Chondrocyte (in vitro differentiated cells): ENCODE measurements at places on chromosomes 3 and 15. TPM values are rescaled to one million over a fixed set of nuclear protein-coding genes. Genes with fewer than 3 reads are reported as not detected.

- no peak for DNase-seq
These were observed 2.8 kb upstream of the OR5K1 start for GRCh38 chr3:98460220-98460619.

- DNase-seq: no peak
These were observed 10.8 kb upstream of the RASA2 start for GRCh38 chr3:141476033-141476432.

DNA sequence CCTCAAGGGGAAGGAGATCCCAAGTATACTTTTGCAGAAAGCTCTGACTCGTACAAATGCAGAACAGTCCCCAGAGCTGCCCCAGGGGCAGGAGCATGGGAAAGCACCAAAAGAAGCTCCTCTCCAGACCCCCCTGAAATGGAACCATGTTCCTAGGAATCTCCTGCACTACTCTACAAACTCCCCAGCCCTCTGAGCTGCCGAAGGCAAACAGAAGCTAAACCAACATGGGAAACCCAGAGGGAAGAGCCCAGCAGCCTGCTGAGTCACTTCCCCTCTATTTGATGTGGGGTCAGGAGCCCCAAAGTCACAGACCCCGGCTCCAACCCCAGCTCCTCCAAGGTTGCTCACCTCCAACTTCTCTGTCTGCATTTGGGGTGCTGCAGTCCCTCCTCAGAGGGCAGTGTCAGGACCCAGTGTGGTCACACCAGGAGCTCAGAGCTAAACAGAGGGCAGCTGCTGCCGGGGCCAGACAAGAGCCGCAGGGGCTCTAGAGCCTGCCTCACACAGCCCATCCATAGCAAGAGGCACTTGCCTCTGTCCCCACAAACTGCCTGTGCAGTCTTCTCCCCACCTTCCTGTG, 3.8 kb upstream of the PLXNA1 start:
- DNase-seq: no peak

ZPLD1 gene
- not detected in 3 replicates for total RNA-seq

DNA sequence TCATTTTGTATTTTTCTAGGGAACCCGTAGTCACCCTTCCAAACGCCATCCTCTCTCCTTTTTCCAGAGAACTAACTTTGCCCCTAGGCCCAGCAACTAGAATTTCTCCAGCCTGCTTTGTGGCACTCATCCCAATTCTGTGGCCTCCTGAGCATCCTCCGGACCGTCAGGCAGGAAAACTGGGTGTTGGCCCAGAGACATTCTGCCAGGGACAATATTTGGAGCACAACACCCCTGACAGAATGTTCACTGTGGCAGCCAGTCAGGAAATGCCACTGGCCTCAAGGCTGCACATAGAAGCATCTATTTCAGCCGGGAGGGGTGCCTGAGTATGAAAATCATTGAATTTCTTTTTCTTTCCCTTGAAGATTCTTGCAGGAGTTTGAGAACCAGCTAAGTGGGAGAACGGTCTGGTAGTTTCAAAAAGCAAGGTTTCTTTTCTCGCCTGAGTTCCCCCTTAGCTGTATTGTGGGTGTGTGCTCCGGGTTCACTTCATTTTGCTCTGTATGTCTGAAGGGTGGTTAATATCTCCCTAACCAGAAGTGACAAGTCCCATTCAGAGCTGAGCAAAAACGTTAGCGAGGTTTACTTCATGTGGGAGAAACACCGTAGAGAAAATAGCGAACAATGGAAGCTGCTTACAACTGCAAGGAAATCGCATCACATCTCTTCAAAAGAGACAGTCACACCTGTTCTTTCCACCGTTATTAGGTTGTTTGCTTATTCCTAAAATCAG, 108.1 kb upstream of the TPM1 start:
- DNase-seq: no peak

TMCC1 gene
- 34.3 to 41.9 TPM (median 37.1 TPM) in 3 replicates for total RNA-seq

GRCh38 chr15:65791335-65792137, 557 bp downstream of the DENND4A start:
- DNase-seq: no peak

- DNase-seq: no peak
These were observed 89.3 kb downstream of the FOXP1 start for GRCh38 chr3:71494212-71494611.

- DNase-seq: no peak
These were observed 9.8 kb downstream of the SRGAP3 start for GRCh38 chr3:9239680-9240079.

- no peak for DNase-seq
These were observed 598.2 kb downstream of the NAALADL2 start for GRCh38 chr3:175457301-175457700.

- DNase-seq: no peak
These were observed 135.7 kb upstream of the RAD18 start for GRCh38 chr3:9098716-9099675.

DNA sequence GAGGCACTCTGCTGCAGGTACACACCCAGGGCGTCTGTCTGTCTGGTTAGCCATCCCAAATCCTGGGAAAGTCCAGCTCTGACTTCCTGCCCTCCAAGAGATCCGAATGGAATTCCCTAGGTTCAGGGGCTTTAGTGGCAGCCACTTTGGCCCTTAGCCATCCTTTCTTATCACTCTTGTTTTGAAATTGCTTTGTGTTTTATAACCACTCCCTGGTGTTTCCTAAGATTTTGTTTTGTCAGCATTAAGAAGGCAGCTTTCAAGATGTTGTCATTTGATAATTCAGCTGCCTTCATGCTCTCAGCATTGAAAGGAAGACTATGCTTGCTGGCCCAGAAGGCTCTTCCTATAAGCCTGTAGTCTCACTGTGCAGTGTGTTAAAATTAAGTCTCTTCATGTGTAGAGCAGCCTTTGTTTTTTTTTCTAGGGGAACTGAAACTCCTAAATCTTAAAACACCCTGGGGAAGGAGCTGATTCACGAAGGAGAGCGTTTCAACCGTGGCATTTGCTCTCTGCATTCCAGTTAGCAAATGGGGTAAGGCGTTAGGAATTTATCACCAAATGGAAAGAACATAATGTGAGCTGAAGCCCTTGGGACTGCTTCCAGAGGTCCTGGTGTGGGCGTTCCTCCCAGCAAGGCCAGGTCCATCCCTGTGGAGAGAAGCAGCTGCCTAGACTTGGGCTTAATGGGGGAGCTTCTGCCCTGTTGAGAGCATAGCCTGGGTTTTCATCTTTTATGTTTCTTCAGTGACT, 14.2 kb upstream of the CLEC3B start:
- DNase-seq: no peak

GRCh38 chr15:47778263-47778770, 61.0 kb downstream of the SEMA6D start:
- DNase-seq: no peak

CYP1A2 gene
- total RNA-seq: not detected in 3 replicates

DNA sequence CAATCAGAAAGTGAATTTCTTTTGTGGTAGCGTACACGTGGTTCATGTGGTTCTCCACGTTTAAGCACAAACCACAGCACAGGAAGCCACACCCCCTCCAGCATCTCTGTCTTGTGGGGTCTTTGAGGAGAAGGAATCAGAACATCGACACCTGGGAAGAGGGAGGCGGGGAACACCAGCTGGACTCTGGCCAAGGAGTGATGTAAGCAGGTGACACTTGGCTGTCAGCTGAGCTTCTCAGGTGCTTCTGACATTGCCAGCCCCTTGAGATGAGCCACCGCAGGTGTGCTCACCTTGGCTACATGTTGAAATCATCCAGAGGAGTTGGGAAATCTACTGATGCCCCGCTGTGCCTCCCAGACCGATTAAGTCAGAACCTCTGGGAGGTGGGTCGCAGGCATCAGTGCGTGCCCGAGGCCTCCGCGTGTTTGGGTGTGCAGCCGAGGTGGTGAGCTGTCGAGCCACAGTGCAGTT, 85.0 kb downstream of the FAM81A start:
- DNase-seq: no peak

DNA sequence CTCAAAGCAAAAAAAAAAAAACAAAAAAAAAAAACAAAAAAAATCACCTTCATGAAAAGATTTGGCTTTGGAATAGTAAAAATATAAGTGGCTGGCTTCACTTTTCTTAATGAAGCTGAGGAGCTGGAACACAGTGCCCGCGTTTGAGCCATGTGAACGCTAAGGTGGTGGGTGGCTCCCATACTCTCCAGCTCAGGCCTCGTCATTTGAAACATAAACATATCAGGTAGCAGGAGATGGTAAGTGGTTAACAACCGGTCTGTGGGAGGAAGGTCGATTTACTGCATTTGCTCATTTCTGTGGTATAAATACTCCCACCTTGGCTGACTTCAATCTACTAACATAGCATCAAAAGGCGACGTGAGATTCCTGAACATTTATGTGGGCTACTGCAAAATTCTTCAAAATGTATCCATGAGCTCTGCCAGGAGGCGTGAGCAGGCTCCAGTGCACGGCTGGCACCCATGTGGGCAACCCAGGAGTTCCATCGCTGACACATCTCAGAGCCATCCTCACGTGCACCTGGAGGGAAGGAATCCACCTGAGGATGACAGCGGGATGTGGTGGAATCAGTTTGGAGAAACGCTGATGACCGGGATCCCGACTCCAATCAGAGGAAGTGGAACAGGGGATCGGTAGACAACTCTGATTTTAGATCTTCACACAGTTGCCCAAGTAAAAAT, 157.6 kb downstream of the ATP10A start:
- DNase-seq: peak; percentile 72

AHSG gene
- not detected in 3 replicates for total RNA-seq

DNA sequence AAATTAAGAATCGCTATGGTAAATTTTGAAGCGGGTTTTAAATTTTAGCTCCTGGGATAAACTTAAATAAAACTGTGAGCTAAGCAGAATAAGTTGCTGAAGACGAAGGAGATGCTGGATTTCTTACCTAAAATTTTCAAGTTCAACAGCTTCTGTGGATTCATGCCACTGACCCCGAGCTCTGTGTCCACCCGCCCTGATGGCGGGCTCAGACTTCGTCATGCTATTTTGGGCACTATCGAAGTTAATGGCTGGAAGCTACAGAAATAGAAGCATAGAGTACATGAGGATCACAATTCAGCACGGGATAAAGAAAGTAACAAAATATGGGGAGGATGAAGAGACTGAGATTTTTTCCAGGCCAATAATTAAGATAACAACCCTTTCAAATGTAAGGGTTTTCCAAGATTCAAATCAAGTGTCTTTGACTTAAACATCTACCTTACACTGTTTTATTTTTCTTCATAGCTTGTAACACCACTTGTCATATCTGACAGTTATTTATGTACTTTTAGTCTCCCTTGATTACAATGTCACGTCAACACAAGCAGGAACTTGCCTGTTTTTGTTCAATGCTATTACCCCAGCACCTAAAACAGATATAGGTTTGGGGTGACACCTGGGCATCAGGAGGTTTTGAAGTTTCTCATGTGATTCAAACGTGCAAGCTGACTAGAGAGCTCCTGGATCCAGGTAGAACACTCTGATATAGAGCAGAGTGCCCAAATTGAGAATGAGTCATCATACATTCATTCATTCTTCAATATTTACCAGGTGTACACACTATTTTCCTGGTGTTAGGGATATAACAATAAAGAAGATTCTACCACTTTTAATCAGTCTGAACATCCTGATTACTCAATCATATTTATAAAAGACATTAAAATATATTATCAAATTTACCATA, 23.0 kb downstream of the NEK10 start:
- no peak for DNase-seq

DNA sequence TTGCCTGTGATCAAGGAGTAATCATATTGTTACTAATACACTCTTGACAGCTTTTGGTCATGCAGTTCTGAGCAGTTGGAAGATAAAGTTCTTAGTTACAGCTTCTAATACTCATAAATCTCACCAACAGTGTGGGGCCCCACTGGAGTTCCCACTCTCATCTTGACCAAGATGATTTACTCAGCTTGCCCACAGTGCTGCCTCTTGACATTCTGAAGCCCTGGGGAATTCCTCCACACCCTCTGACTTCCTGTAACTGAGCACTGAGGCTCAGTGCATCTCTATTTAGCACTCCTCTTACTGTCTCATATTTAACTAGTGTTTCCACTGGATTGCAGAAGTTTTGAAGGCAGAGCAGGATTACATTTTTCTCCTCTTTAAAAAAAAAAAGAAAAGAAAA, 1.9 kb upstream of the ARL6IP5 start:
- DNase-seq: no peak
